Stimulated activated CD4-positive, alpha-beta T cell treated with anti-CD3 and anti-CD28 coated beads, Interleukin-2, amount 100 ng/mL, for 4 hours (primary cell): ENCODE measurements at places on chromosomes 2 and 18.

DNA sequence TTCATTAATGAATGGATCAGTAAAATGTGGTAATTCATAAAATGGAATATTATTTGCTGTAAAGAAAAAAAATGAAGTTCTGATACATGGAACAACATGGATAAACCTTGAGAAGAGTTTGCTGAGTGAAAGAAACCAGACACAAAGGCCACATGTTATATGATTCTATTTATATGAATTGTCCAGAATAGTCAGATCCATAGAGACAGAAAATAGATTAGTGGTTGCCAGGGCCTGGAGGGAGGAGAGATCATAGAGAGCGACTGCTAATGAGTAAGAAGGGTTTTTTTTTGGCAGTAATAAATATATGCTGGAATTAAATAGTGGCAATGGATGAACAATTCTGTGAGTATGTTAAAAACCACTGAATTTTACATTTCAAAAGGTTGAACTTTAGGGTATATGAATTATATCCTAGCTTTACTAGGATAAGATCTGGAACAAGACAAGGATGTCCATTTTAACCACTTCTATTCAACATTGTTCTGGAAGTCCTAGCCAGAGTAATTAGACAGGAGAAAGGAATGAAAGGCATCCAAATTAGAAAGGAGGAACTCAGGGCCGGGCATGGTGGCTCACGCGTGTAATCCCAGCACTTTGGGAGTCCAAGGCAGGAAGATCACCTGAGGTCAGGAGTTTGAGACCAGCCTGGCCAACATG, 48.8 kb downstream of the MAPRE2 start:
- DNase-seq, result no peak

- DNase-seq, result no peak
These were observed 6.4 kb downstream of the NEB start for GRCh38 chr2:151727593-151728552.

GRCh38 chr18:10057894-10058791, 144.3 kb downstream of the VAPA start:
- DNase-seq, result no peak

- DNase-seq, result no peak
These were observed 41.8 kb downstream of the CYRIA start for GRCh38 chr2:16623564-16624435.

DNA sequence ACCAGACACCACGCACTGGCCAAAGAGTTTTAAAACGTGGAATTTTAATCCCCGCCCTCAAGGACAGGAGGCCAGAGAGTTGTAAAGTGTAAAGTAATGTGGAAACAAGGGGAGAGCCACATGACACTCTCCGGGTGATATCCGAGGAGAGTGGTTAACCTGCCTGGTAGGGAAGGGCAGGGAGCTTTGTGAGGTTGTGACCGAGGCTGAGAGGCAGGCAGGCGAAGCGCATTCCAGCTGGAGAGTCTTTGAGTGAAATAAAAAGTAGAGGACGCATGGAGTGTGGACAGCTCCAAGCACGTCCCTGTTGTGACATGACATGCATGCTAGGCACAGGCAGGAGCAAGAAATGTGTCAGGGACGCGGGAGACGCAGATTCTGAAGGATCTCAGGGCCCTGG, 539.5 kb downstream of the RNF144A start:
- no peak for DNase-seq

GRCh38 chr2:28495551-28496250, at the start of gene PLB1:
PLB1 (plus strand) TSS chr2:28496060; CDS start chr2:28496115, 55 bp downstream.
- DNase-seq, result no peak

GRCh38 chr2:68151037-68151436, 6.7 kb upstream of the PNO1 start:
- DNase-seq, result no peak

DNA sequence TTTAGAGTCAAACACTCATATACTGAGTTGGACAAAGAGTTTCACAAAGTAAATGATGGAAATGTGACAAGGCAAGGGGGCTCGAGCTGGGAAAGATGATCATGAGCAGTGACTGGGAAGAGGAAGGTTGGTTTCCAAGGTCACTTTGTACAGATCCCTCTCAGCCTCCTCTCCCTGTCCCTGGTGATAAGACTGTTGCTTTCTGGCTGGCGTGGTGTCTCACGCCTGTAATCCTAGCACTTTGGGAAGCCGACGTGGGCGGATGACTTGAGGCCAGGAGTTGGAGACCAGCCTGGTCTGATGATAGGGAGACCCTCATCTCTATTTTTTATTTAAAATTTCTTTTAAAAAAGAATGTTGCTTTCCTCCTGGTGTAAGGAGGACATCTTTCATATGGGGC, 86.6 kb upstream of the STPG4 start:
- no peak for DNase-seq
